Spinal cord (tissue), 10 donors: ENCODE measurements at places on chromosomes 5 and 9. TPM values are rescaled to one million over a fixed set of nuclear protein-coding genes. Genes with fewer than 3 reads are reported as not detected.
A peak's percentile ranks its signal among the peaks of the same experiment; 100 is the strongest.

KLHL3 gene
- 12.6 TPM for polyA plus RNA-seq

SPATA9 gene
- 1.6 TPM for polyA plus RNA-seq

STPG3 gene
- 0.32 TPM for polyA plus RNA-seq

AUH gene
- 27.6 TPM for polyA plus RNA-seq

BSPRY gene
- polyA plus RNA-seq = 0.17 TPM

FBXO10 gene
- 17.4 TPM for polyA plus RNA-seq

TTLL11 gene
- polyA plus RNA-seq = 21.0 TPM

PCDHB14 gene
- 15.4 TPM for polyA plus RNA-seq

PURA gene
- polyA plus RNA-seq = 14.7 TPM

- peak; percentile 54 for DNase-seq
These were observed 56.8 kb upstream of the SMIM32 start for GRCh38 chr5:136249678-136250266.

- no peak for DNase-seq
These were observed 12.5 kb upstream of the ZSWIM6 start for GRCh38 chr5:61319388-61320146.

- DNase-seq = peak; percentile 60
These were observed 587.7 kb upstream of the GRAMD2B start for GRCh38 chr5:125835293-125836172.

DNA sequence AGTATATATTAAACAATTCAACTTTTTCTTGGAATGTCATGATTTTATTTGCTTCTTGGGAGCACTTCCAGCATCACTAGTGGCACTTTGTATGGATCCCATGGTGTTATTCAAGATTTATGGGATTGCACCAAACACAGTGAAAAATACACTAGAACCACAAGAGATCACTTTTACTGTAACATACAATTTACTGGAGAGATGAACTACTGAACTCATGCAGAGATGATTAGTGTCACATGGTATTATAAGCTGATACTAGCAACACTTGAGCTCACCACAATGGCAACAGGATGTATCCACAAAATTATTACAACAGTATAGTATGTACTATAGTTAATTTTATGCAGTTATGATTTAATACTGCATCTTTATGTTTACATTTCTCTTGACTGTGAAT lies 16.3 kb upstream of the SLC36A2 start:
- peak; percentile 85 for DNase-seq

- DNase-seq = no peak
These were observed 50.1 kb upstream of the SMAD5 start for GRCh38 chr5:136082390-136083193.

DNA sequence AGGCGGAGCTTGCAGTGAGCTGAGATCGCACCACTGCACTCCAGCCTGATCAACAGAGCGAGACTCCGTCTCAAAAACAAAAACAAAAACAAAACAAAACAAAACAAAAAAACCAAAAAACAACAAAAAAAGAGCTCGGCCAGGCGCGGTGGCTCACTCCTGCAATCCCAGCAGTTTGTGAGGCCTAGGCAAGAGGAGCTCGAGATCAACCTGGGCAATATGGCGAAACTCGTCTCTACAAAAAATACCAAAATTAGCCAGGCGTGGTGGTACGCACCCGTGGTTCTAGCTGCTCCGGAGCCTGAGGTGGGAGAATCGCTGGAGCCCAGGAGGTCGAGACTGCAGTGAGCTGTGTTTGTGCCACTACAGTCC lies 20.2 kb downstream of the TRIM7 start:
- DNase-seq = no peak

DNA sequence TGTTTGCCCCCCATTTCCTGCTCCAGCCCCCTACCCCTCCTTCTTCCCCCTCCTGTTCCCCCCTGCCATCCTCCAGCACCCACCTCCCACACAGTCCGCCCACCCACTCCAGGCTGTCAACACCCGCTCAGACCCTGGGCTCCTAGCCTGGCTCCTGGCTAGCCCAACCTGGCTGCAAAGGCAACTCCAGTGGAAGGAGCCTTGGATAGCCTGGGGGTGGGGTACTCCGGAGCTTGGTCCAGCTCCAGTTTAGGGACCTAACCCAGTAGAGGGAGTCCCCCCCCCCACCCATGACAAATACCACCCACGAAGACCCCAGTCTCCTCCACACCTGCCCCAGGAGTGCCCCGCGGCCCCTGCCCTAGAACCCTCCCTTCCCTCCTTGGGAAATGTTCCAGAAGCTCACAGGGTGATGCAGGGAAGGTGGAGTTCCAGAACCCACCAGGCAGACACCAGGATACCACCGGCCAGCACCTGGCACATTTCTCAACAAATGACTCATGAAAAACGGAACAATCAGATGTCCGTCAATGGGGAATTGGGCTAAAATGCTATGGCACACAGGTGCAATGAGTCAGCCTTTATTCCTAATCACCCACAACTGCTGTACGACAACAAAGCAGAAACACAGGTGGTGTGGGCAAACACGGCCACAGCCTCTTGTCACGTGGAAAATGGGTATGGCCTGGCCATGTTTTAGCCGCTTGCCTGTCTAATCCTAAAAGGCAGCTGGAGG lies 901 bp upstream of the SLC12A7 start:
- no peak for DNase-seq

DNA sequence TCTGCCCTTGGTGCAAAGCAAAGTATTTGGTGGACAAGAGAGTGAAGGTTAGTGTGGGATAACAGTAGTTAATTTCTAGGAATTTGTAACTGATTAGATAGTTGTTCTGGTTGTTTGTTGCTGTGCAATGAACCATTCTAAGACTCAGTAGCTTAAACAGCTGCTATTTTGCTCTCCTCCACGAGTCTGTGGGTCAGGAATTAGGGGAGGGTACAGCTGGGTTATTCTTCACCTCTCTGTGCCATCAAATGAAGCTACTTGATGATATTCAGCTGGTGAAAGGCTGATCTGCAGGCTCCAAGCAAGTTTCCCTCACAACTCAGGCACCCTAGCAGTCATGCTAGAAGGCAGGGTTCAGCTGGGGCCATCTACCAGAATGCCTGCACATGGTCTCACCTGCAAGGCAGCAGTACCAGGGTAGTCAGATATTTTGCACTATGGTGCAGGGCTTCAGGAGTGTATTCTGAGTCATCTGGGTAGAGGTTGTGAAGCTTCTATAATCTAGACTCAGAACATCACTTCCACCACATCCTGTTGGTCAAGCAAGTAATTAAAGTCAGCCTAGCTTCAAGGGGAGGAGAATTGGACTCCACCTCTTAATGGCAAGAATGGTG lies 159.5 kb upstream of the SLC28A3 start:
- no peak for DNase-seq

DNA sequence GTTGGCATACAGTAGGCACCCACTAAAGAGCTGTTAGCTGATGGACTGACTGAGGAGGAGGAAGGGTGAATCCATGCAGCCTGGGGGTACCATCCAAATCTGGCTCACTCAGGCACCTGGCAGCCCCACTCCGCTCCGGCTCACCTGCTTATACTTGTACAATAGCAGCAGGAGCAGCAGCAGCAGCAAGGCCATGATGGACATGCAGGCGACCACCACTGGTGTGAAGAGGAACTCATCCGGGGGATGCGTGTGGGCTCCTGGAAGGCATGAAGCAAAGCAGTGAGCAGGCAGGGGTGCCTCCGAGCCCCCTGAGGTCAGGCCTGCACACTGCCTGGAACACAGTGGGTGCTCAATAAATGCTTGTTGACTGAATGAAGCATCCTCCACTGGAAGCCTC lies 18.3 kb downstream of the CSF1R start:
- DNase-seq = no peak

DNA sequence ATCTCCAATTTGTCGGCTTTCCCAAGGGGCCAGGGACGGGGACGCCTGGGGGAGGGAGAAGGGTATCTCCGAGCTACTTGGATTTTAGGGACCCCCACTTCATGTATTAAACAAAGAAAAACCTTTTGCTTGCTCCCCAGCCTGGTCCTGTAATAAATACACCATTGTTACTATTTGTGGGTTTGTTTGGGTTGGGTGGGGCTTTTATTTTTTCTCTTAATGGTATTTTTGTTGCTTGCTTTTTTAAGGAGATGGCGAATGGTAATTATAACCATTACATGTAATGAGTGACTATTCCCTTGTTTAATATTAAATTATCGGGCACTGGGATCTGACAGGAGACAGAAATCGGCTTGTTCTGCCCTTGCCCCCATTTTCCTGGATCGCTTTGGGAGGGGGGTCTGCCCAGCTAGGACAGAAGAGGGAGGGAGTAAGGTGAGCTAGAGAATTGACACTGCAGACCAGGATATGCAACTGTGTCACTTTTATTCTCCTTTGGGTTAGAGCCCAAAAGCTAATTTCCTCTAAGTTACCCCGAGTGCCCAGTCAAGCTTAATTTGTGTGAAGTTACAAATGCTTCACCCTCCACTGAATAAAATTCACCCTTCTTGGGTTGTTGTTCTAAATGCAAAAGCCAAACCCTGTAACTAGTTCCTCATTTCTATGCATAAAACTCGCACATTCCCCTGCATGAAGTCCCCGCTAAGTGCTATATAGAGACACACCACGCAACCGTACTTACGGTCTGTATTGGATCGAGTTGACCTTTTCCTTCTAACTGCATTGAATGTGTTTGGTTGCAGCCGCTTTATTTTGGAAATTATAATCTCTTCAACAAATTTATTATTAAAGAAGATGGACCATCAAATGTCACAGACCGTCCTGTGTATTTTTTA lies 1.6 kb upstream of the ZNF608 start:
- DNase-seq = no peak

DNA sequence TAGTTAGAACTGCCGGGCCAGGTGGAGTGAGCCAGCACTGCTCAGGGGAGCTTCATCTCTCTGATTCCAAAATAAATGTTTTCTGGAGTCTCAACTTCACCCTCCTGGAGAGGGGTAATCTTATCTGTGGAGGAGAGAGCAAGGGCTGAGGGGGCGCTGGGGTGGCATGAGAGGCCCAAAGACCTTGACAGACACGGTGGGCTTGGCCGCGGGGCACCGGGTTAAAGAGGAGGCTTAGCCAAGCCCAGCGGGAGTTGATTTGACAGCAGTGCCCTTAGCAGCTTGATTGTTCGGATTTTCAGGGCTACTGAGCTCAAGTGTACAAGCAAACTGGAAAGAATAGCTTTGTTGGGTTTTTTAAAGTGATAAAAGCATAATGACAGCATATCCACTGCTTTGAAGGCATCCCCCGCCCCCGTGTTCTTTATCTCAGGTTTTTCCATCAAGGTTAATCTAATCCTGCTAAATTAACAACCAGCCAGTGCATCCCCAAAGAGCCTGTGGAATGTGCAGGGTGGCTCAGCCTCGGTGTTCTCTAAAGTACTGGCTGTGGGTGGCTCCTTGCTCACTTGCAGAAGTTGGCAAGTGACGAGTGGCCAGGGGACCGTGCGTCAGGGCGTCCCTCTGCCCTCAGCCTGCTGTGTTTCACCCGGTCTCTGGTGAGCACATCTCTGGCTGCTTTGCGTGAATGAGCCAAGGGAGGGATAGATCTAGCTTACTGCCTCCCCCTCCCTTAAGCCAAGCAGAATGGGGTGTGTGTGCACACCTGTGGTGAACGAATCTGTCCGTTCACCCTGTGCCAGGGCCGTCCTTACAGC lies 5.5 kb downstream of the QRFP start:
- DNase-seq = no peak

- DNase-seq = no peak
These were observed 7.8 kb downstream of the NOTCH1 start for GRCh38 chr9:136537896-136538598.
